ENCODE measurements at places on chromosomes 7 and 10.

DNA sequence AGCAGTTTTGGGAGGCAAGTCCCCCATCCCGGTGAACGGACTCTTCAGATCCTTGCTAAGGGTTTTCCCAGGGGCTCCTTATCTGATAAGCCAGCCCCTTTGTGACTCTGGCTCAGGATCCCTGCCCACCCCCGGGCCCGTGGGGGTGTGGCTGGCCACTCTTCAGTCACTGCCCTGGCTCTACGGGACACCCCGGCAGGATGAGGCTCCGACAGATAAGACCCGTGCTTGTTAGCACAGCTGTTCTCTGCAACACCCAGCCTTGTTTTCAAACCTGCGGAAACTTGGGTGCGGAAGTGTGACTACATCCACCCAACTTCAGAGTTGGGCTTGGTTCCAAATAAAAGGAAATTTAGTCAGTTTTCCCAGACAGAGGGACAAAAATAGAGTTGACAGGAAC lies 66.7 kb upstream of the PODXL start:
- DNase-seq = no peak

DNA sequence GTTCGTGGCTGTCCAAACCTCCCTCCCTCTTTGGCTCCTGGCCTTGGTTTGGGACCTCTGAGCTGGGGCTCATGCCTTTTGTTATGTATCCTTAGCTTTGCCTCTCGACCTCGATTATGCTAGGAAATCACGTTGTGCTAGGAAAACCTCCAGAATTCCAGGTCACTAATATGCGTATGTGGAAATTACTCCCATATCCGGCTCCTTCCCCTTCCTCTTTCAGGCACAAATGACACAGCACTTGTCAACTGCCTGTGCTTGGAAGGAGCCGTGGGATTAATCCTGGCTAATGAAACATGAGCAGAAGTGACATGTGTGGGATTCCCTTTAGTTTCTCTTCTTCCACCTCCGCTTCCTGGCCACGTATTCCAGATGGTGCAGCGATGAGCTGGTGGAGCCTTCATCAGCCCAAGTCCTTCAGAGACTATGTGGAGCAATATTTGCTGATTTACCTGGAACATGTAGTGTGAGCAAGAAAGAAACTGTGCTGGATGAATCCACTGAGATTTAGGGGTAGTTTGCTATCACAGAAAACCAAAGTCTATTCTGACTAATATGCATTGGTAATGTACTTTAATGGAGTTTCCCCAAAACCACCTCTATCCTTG lies 149.2 kb downstream of the REEP3 start:
- no peak for DNase-seq

DNA sequence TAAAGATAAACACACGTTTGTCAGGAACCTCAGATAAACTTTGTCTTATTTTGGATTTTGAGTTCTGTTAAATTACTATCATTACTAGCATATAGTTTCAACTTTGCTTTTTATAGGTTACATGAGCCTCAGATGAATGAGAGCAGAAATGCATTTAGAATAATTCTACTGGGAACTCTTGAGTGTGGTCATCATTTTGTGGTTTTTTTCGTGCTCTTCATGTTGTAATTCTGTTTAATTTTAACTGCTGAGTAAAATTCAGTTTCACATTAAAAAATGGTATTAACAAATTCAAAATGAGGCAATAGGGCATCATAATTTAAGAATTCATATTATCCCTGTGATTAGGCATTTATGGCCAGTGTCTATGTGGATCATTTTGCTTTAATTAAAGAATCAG lies 72.9 kb downstream of the GNAI1 start:
- DNase-seq = no peak

DNA sequence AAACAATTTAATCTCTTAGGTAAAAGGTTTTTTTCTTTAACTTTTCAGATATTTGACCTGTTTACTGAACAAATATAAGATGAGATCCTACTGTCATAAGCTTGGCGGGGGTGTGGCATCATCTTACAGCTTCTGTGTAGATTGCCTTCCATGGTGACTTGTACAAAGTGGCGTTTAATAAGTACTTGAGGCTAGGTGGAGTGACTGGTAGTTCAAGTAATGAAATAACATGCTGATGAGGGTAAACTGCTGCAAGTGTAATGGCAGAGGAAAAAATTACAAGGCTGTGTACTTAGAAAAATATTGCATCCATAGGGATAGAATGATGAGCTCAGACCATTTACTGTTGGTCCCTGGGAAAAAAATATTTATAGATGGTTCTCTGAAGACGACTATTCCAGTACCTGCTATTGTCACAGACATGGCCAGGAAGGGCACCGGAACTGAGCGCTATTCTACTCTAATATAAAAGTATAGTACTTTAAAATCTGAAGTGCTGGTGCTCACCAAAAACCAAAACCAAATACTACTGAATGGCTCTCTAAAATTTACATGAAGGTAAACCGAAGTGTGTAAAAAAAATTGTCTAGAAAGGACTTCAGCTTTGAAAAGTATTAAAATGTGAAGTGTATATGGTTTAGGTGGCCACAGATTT lies 42.4 kb downstream of the DNAH11 start:
- no peak for DNase-seq

- no peak for DNase-seq
These were observed 80.4 kb downstream of the CNNM2 start for GRCh38 chr10:102998399-102998907.

GRCh38 chr7:47291461-47292081 lies 290.3 kb downstream of the TNS3 start:
- no peak for DNase-seq

GRCh38 chr7:135185471-135186260 lies 15.2 kb upstream of the CYREN start:
- no peak for DNase-seq

- peak; percentile 50 for DNase-seq
These were observed 102.7 kb downstream of the FAM53B start for GRCh38 chr10:124641282-124642087.

DNA sequence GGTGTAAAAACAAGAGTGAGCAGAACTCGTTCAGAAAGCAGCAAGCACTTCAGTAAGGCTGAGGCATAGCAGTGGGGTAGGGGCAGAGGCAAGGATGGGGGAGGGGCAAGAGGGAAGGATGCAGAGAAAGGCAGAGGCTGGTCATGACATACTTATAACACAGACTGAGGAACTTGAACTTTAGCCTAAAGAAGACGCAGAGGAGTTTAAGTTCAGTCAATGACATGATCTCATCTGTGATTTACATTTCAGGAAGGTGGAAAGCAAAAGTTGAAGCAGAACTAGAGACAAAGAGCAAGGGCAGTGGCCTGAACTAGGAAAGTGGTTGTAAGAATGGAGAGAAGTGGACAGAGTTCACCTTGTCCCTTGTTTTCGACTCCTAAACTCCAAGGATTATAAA lies 15.8 kb downstream of the MACC1 start:
- DNase-seq = no peak

DNA sequence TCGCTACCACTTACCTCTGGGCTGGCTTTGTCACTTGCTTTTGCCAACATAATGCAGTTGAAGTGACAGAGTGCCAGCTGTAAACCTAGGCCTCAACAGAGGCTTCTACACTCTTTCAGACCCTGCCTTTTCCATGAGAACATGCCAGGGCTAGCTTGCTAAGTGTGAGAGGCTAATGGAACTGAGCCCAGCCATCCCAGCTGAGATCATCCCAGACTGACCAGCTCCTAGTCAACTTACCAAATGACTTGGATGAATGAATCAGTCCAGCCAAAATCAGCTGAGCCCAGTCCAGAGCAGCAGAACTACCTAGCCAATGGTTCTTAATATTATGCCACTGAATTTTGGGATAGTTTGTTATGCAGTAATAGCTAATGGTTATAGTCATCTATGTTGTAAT lies 34.7 kb upstream of the MKLN1 start:
- DNase-seq = no peak

DNA sequence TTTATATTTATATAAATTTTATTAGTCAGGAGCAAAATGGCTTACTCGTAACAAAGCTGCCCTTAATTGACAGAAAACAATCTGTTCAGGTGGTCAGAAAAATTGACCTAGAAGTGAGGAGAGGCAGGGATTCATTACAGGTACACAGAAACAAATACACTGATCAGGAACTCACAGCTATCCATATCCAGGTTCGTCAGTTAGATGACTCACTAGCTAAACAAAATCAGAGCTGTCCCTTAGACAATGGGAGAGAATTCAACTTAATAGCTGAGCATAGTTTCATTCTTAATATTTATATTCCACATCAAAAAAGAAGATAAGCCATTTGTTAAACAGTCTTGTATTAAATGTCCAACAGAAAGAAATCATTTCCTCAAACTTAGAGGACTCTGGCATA lies 41.7 kb downstream of the HYCC1 start:
- DNase-seq = no peak

DNA sequence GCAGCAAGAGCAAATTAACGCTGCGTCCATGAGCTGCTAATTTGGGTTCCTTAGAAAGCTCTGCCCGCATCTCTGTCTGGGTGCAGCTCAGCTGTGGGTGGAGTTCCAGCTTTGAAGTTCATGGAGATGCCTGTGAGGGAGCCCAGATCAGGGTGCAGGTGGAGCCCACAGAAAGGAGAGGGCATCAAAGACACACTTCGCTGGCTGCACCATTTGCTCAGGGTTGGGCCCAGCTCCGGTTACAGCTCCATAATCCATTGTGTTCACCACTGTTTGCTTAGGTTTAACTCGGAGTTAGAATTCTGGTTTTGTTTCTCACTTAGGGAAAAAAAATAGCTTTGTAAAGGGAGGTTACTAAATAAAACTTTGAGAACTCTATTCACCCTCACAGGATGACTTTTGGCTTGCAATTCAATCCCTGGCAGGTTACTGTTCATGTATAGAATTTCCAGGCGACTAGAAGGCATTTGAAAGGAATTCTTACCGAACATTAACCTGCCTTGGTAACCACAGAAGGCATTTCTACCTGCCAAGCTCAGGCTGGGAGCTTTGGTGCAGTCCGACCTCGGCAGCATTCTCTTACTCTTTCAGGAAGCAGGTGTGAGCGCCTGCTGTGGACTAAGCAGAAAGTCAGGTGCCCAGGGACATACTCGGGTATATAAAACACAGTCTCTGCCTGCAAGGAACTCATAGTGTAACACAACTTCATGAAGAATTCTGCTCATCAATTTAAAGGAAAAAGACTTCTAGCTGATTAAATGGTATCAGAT lies 179.5 kb upstream of the RNF32 start:
- no peak for DNase-seq

DNA sequence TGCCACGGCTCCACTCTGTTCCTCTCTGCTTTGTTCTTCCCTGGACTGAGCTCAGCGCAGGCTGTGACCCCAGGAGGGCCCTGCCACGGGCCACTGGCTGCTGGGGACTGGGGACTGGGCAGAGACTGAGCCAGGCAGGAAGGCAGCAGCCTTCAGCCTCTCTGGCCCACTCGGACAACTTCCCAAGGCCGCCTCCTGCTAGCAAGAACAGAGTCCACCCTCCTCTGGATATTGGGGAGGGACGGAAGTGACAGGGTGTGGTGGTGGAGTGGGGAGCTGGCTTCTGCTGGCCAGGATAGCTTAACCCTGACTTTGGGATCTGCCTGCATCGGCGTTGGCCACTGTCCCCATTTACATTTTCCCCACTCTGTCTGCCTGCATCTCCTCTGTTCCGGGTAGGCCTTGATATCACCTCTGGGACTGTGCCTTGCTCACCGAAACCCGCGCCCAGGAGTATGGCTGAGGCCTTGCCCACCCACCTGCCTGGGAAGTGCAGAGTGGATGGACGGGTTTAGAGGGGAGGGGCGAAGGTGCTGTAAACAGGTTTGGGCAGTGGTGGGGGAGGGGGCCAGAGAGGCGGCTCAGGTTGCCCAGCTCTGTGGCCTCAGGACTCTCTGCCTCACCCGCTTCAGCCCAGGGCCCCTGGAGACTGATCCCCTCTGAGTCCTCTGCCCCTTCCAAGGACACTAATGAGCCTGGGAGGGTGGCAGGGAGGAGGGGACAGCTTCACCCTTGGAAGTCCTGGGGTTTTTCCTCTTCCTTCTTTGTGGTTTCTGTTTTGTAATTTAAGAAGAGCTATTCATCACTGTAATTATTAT lies 1.2 kb downstream of the CLDN4 start:
- DNase-seq = no peak

- DNase-seq = no peak
These were observed 4.8 kb upstream of the CDK6 start for GRCh38 chr7:92841192-92841591.

DNA sequence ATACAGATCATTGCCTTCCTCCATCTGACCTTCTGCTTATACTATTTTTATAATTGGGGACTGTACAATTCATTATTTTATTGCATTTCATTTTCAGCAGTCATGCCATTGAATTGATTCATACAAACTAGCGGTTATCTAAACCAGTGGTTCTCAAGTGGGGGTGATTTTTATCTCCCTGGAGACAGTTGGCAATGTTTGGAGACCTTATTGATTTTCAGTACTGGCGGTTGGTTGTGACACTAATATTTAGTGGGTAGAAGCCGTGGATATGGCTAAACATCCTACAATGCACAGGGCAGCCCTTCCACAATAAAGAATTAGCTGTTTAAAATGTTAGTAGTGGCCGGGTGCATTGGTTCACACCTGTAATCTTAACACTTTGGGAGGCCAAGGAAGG lies 765.9 kb downstream of the LRMDA start:
- no peak for DNase-seq

DNA sequence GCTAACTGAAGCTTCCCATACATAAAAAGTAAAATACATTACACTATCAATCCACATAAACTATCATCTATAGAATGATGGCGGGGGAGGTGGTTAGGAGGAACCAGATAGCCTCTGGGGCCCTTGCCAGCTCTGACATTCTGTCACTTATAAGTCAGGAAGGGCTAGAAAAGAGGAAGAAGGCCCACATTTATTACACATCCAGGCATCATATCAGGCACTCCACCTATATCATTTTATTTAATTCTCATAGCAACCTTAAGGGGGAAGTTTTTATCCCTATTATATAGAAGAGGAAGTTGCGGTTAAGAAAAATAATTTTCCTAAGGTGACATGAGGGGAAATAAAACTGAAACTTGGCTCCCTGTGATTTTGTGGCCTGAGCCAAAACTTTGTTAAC lies 29.9 kb downstream of the HEPACAM2 start:
- no peak for DNase-seq

DNA sequence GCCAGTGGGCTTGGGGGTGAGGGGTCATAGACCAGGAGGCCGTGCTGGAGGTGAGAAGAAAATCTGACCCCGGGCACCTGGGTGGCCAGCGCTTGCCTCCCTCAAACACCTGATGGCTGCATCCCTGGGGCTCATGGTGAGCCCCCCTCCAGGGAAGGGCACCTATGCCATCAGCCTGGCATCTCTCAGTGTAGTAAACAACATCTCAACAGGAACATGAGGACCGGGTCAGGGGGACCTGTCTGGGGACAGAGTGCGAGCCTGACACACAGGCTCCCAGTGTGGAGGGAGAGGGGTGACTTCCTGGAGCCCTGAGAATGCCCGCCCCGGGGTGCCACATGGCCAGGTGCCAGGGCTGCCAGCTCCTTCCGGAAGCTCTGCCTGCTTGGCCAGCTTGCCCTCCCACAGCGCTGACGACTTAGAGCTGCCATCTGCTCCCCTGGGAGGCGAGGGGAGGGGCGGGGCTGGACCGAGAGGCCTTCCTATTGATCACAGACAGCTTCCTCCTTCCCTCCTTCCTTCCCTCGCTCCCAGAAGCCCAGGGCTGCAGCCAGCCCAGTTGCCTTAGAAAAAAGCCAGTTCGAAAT lies 12.3 kb downstream of the STX1A start:
- no peak for DNase-seq

GRCh38 chr7:20033621-20034400 lies 183.4 kb downstream of the MACC1 start:
- DNase-seq = no peak
